ENCODE measurements at places on chromosomes 5 and 9.

GRCh38 chr9:107547303-107547702 lies 57.7 kb upstream of the KLF4 start:
- no peak for DNase-seq

GRCh38 chr5:58235299-58235698 lies 224.6 kb downstream of the PLK2 start:
- DNase-seq = no peak

GRCh38 chr5:98638701-98639100 lies 134.8 kb upstream of the RGMB start:
- DNase-seq = no peak

- peak; percentile 7 for DNase-seq
Measured at GRCh38 chr5:175711472-175712312, 53.8 kb downstream of the HRH2 start.

DNA sequence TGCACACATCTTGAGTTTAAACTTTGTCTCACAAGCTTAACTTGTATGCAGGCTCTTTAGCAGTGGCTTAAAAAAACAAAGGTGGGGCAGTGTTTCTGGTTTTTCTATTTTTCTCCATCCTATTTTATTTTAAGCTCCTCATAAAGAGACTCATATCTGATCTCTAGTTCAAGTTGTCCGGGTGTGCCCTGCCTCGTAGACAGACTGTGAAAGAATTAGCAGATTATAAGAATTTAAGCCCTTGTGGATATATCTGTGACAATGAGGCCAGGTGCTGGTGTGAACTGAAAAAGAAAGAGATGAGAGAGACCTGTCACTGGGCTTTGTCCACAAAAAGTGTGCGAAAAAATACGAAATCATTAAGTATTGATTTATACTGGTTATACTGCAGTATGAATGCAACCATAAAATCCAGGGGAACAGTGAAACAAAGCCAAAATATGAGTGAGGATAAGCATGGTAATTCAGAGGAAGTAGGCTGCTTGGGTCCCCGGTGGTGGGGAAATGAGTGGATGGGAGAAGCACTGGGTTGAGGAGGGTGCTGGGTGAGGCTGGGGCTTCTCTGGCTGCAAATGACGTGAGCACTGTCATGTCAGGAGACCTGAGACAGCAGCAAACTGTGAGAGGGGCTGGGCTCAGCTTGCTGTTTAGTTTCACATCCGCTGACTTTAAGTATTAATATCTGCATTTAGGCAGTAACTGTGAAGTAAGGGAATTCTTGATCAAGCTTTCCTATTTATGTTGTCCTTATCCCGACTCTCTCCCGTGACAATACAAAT lies 179.7 kb upstream of the ANKRD55 start:
- no peak for DNase-seq

- no peak for DNase-seq
Measured at GRCh38 chr5:5295351-5295750, 127.1 kb upstream of the ICE1 start.

DNA sequence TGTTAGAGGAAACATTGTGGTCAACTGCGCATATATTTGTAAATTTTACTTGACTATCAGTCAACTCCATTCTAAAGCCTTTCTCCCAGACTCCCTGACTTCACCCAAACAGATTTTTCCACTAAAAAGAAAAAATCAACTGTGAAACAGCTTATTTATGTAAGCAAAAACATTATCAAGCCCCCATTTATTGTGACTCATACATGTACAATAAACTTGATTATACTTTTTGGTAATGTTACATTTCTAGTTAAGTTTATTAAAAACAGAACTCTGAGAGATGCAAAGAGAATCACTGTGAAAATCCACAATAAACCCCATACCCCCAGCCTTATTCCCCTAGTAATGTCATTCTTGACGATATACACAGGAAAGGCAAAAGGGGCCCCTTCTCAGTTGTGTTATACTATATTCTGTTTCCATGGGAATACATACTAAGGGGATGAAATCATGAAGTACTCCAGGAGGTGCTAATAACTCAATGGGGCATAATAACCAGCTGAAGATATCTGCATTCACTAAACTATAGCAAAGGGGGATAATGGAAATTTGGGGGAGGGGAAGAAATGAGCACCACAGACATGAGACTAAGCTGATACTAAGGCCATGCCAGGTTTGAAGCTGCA lies 616.0 kb downstream of the ACTL7B start:
- DNase-seq = no peak
